ENCODE measurements at places on chromosomes 5 and 9.
A peak's percentile ranks its signal among the peaks of the same experiment; 100 is the strongest.

GRCh38 chr5:157464519-157465171, 4.6 kb downstream of the NIPAL4 start:
- DNase-seq, result peak; percentile 74

GRCh38 chr9:840343-840742, 1.2 kb upstream of the DMRT1 start:
- no peak for DNase-seq

- no peak for DNase-seq
Observed at GRCh38 chr5:75349663-75350062, 12.6 kb downstream of the HMGCR start.

- no peak for DNase-seq
Observed at GRCh38 chr5:176875783-176876505, 23.2 kb downstream of the HK3 start.

DNA sequence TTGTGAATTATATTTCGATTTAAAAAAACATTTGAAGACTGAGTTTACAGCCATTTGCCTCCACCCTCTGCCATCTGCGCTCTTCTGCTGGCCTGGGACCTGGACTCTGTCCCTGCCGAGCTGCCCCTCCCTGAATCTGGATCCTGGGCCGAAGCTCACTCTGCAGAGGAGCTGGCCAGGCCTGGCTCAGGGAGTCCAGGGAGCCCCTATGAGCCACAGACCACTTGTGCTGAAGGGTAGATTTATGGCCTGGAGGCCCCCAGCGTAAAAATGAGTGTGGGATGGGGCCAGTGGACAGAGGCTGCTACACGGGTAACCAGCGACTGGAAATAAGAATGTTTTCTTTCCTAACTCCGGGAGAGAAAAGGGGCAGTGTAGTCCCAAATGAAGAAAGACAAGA, 129.8 kb downstream of the FGF18 start:
- no peak for DNase-seq

DNA sequence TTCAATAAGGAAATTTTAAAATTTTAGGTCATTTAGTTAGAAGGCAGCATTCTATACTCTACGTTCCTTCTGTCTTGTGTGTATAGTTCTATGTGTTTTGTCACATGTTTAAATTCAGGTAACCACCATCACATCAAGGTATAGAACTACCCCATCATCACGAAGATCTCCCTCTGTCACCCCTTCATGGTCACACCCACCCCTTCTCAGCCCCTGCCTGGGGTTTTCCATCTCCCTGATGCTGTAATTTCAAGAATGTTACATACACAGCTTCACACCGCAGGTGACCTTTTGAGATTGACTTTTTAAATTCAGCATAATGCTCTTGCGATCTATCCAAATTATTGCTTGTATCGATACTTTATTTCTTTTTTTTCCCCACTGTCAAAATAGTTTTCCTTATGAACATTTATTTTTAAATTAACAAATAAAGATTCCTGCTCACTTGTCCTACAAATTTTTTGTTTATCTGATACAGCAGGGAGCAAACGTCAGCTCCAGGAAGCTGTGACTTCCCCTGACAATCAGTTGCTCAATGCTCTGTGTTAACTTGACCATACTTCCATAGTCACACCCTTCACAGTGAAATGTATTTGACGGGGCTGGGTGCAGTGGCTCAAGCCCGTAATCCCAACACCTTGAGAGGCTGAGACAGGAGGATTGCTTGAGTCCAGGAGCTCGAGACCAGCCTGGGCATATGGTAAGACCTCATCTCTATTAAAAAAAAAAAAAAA, 10.2 kb downstream of the BTNL8 start:
- no peak for DNase-seq

DNA sequence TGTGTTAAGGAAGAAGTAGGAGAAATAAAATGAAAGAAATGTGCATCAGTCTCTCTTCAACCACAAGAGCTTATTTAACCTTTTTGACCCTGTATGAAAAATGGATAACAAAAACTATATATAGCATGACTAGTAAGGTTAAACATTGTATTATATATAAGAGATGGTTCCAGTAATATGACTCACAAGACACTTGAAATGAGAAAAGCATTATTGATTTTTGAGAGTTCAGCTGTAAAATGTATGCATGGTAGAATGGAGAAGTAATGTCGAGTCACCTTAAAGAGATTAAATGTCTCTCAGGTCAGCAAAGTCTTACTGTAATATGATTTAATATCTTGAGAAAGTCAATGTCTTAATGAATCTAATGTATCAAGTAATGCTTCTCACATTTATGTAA, 860.9 kb downstream of the TAF11L14 start:
- no peak for DNase-seq

DNA sequence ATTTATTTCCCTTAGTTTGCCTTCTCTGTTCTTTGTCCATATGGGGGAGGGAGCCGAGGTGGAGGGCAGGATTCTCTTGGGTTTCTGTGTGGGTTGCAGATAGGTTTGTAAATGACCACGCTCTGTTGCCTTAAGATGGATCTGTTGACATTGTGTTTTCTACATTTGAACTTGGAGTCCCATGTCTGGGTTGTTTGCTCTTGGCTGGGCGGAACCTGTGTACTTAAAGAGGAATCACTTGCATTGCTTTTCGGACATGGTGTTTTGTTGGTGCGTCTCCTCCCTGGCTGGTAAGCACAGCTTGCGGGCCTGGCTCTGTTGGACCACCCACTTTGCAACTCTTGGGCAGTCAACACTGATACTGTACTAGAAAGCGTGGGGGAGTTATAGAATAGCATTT, 45.9 kb downstream of the EHMT1 start:
- no peak for DNase-seq

DNA sequence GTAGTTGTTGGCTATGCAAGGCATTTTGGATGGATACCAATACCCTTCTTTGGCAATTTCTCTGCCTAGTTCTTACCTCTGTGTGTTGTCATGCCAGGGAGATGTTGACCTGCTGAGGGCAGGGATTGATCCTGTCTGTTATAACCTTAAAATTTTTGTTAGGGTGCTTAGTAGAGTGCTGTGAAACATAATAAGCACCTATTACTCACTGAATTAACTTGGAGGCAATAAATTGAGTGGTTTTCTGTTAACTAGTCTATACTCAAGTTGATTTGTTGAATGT, 177.2 kb downstream of the ARHGAP26 start:
- no peak for DNase-seq

DNA sequence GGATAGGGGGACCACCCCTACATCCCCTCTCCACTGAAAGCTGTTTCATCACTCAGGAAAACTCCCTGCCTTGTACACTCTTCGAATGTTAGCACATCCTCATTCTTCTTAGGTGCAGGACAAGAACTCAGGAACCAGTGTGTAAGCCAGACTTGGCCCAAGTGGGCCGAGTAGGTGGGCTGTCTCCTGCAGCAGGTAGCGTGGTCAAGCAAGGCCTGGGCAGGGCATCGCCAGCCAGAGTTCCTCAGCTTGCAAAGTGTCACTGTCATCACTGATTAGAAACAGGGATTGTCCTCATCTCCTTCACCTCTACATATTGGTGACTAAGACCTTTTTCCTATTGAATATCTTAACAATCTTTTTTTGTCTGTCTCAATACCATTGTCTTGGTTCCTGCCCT, 22.3 kb downstream of the SMIM15 start:
- DNase-seq, result no peak

DNA sequence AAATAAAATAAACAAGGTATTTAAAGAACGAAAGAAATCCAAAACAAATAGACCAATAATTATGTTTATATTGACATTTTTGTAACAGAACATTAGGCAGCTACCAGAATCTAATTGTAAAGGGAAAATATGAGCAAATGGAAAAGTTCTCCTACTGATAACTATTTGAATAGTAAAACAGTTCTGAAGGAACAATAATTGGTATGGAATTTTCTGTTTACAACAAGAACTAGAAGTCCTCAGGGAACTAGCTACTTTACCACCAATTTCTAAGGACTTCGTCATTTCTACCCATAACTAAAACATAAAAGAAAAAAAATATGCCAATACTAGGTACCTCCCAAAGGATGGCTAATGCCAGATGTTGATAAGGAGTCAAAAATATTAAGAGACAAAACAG, 58.5 kb downstream of the AP3B1 start:
- no peak for DNase-seq

DNA sequence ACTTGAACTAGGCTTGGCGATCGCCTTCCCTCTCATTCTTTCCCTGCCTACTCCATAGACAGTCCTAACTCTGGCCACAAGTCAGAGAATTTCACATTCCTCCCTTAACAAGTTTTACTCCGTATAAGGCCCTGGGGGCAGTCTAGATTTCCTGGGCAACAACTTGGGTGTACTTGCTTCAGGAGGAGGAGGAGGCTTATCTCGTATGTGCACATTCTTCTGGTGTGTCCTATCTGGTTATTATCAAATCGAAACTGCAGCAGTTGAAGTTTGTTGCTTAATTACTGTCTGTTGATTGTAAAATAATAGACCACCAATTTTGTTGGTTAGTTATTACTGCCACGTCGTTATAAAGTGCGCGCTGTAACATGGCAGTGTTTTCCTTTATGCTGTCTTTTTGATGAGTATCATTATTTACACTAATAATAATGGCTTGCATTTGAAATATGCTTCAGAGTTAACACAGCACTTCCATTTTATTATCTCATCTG, 42.0 kb downstream of the PIP5K1B start:
- no peak for DNase-seq

GRCh38 chr5:107576736-107577393, 93.9 kb downstream of the EFNA5 start:
- no peak for DNase-seq

- no peak for DNase-seq
Observed at GRCh38 chr5:94632024-94632423, 13.6 kb downstream of the SLF1 start.

DNA sequence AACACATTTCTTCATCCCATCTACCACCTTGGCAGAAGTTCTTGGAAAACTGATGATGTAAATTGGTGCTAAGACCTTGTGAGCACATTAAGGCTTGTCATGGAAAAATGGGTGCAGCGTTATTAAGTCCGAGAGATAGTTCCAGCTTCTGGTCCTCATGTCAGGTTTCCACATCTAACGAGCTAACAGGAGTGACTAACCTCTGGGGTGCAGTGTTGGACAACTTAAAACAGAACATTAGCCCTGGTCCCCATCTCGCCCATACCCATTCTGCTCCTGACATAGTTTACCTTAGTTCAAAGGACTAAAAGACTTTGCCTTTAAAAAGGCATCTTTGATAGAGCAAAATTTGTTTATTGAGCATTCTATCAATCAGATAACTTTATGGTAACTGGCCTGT, 128.0 kb downstream of the SLC1A3 start:
- DNase-seq, result no peak

GRCh38 chr5:108386345-108387061, 4.6 kb upstream of the FBXL17 start:
- no peak for DNase-seq

DNA sequence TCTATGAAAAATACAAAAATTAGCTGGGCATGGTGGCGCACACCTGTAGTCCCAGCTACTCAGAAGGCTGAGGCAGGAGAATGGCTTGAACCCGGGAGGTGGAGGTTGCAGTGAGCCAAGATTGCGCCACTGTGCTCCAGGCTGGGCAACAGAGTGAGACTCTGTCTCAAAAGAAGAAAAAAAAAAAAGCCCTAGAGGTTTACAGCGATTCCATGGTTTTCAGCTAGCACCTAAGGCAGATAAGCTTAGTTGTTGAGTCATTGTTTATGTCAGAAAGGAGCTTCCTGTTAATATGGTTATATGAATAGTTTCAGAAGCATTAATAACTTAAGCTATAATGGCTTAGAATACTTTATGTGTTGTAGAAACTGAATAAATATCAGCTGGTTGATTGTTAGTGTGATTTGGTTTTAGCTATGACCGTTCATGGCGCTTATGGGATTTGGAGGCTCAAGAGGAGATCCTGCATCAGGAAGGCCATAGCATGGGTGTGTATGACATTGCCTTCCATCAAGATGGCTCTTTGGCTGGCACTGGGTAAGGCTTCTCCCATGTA, 13.0 kb downstream of the RNF183 start:
- DNase-seq, result no peak

GRCh38 chr5:160837749-160838593, 14.0 kb downstream of the ATP10B start:
- DNase-seq, result no peak

- DNase-seq, result no peak
Observed at GRCh38 chr9:89405826-89406225, 87.5 kb downstream of the SECISBP2 start.

DNA sequence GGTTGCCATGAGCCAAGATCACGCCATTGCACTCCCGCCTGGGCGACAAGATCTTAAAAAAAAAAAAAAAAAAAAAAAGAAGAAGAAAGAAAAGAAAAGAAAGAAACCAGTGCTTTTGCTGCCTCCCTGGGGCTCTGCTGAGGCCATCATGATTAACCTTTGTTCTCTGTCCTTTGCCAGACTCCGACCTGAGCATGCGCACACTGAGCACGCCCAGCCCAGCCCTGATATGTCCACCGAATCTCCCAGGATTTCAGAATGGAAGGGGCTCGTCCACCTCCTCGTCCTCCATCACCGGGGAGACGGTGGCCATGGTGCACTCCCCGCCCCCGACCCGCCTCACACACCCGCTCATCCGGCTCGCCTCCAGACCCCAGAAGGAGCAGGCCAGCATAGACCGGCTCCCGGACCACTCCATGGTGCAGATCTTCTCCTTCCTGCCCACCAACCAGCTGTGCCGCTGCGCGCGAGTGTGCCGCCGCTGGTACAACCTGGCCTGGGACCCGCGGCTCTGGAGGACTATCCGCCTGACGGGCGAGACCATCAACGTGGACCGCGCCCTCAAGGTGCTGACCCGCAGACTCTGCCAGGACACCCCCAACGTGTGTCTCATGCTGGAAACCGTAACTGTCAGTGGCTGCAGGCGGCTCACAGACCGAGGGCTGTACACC, 251.7 kb downstream of the MARCHF11 start:
- DNase-seq, result no peak

- no peak for DNase-seq
Observed at GRCh38 chr5:1376981-1377380, 32.1 kb upstream of the CLPTM1L start.

GRCh38 chr5:80503641-80504040, 15.7 kb downstream of the FAM151B start:
- DNase-seq, result no peak

DNA sequence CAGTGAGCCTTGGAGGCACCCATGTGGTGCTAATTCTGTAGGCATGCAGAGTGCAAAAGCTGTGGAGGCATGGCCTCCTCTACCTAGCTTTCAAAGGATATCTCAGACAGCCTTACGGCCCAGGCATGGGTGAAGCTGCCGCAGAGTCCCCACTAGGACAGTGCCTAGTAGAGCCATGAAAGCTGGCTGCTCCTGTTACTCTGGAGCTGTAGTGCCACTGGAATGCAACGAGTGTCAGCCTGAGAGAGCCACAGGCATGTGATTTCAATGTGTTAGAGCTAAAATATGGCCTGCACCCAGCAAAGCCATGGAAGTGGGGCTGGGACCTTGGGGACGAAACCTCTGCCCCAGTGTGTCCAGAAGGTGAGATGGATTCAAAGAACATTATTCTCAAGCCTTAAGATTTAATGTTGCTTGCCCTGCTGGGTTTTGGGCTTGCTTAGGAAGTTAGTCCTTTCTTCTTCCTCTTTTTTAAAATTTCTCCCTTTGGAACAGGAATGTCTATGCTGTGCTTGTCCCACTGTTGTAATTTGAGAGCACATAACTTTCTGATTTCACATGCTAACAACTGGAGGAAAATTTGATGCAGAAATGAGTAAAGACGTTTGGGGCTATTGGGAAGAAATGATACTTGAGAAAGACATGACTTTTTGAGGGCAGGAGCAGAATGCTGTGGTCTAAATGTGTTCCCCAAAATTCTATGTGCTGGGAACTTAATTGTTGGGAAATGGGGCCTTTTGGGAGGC, 298.4 kb downstream of the PSAT1 start:
- no peak for DNase-seq

- DNase-seq, result no peak
Observed at GRCh38 chr5:109614301-109614700, 75.4 kb upstream of the MAN2A1 start.

GRCh38 chr5:132059696-132060500, 557 bp upstream of the IL3 start:
- peak; percentile 1 for DNase-seq
